ENCODE measurements at places on chromosomes 6 and 20.
A peak's percentile ranks its signal among the peaks of the same experiment; 100 is the strongest.

- DNase-seq = no peak
Observed at GRCh38 chr6:18613319-18613925, 226.3 kb downstream of the RNF144B start.

- no peak for DNase-seq
Observed at GRCh38 chr6:68876792-68877493, 241.9 kb downstream of the ADGRB3 start.

DNA sequence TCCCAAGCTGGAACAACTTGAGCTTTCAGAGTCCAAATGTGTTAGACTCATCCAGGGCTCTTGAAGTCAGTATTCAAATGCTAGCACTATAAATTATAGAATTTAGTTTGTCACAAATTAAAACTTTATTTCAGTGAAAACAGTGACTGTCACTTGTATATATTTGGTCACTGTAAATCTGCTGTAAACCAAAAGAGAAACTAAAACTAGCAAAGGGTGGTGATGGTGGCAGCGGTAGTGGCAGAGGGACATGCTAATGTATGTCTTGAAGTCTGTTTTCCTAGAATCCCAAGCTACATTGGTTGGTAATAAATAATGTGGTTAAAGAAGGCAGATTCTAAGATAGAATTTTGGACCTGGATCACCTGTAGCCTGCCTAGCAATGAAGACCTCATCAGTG lies 140.4 kb upstream of the CENPW start:
- no peak for DNase-seq

GRCh38 chr6:84220809-84221409 lies 6.5 kb downstream of the CEP162 start:
- DNase-seq = no peak

- DNase-seq = no peak
Observed at GRCh38 chr6:165826487-165827189, 163.6 kb upstream of the PDE10A start.

DNA sequence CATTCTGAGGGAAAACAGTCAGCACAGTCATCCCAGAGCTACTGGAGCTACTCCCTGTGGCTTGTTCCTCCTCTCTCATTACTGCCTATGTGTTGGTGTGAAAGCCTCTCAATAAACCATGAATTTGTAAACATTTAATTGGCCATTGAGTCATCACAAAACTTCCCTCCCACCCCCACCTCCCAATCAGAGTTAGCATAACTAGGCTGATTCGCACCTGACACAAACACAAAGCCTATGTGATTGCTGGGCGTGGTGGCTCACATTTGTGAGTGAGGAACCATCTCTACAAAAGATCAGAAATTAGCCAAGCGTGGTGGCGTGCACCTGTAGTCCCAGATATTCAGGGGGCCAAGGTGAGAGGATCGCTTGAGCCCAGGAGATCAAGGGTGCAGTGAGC lies 17.1 kb upstream of the SNTA1 start:
- DNase-seq = no peak

DNA sequence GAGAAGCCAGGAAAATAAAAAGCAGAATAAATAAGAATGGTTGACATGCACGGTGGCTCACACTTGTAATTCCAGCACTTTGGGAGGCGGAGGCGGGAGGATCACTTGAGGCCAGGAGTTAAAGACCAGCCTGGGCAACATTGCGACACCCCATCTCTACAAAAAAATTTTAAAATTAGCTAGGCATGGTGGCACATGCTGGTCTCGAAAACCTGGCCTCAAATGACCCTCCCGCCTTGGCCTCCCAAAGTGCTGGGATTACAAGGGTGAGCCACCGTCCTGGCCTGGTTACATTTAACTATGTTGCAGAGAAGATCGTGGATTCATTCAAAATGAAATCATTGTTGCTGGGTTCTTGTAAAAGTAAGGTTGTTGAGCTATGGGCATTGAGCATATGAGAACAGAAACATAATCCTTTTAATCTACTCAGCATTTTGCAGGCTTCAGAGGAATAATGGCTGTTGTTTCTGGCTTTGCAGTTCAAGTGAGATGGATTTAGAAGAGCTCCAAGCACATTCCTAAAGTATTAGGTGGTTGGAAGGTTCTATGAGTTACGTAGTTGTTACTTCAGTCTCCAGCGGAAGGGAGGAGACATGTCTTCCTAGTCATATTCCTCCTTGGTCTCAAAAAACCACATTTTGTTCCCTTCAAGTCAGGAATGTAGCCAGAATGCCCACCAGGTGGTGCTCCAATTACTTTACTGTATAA lies 45.6 kb upstream of the RAB23 start:
- peak; percentile 55 for DNase-seq

GRCh38 chr6:42452171-42453030 lies 675 bp upstream of the TRERF1 start:
- peak; percentile 65 for DNase-seq

- DNase-seq = no peak
Observed at GRCh38 chr20:19211661-19212468, 577 bp upstream of the SLC24A3 start.

- DNase-seq = no peak
Observed at GRCh38 chr6:15033850-15034203, 212.0 kb upstream of the JARID2 start.

- no peak for DNase-seq
Observed at GRCh38 chr6:1297746-1298145, 14.2 kb upstream of the FOXQ1 start.

DNA sequence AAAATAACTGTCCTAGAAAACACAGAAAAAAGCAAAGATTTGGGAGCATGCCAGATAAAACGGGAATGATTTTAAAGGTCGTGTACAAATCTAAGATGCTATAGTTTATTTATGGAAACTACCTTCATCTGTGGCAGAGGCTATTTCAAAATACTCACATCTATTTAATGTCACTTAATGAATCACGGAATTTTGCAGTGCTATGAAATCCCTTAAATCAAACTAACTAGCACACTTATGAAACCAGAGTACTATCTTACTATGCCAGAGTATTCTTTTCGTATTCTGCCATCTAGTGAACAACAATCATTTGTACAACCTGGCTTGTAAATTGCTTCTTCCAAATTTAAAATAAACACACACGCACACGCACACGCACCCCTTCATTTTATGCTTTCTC lies 77.9 kb upstream of the BMP5 start:
- DNase-seq = no peak

GRCh38 chr6:107941627-107942026 lies 16.4 kb downstream of the SEC63 start:
- no peak for DNase-seq

DNA sequence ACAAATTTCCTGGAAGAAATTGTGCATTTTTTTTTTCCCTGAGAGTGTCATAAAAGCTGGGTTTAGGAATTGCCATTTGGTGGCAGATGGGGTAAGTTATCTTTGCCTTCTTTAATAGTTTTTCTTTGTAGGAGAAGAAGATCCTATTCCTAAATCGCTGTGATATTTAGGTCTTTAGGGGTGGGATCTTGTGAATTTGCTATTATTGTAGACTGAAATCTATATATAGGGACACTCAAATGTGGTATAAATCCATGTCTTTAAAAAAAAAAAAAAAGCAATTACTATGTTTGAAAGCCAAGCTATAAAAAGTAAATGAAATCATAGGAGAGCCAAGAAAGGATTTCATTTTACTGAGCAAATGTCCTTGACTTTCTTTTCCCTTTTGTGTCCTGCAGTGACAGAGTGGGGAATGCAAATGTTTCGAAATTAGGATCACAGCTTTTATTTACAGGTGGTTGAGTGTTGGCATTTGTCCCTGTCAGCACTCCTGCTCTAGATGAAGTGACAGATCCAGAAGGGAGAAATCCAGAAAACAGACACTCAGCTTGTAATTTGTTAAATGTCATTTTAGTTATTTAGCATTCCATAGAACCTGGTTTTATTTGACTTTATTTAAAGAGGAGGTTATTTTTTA lies 29.4 kb downstream of the TIAM2 start:
- no peak for DNase-seq

- DNase-seq = no peak
Observed at GRCh38 chr20:43543138-43543537, 15.7 kb upstream of the SGK2 start.

DNA sequence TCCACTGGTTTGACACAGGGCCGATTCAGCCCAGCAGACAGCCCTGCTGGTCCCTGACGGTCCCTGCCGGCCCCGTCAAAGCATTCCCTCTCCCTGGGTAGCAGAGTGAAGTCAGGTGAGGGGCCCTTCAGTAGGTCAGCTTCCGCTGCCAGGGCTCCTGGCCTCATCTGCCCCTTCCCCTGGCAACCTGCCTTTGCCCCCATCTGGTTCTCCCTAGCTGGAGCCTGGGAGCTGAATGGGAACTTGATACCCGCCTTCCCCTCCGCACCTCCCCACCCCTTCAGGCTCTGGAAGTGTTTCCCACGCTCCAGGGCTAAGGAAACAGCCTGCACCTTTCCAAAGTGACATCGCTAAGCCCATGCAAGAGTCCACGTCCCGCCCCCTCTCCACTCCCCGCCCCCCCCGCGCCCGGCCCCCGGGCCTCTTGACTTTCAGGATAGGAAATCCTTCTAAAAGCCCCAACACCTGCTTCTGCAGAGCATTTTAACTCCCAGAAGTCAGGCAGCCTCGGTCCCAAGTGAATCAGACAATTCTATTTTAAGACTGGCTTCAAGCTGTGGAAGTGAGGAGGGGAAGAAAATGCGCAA lies 53.3 kb downstream of the ISM1 start:
- DNase-seq = no peak

- DNase-seq = no peak
Observed at GRCh38 chr6:140059947-140060346, 685.5 kb upstream of the CITED2 start.

- DNase-seq = no peak
Observed at GRCh38 chr20:31894980-31895675, 24.7 kb downstream of the TTLL9 start.

GRCh38 chr20:49045440-49046086 lies 549 bp upstream of the CSE1L start:
- DNase-seq = peak; percentile 43

GRCh38 chr6:45552536-45552935 lies 174.8 kb upstream of the SUPT3H start:
- DNase-seq = no peak

- DNase-seq = no peak
Observed at GRCh38 chr6:150664091-150664490, 64.4 kb downstream of the PLEKHG1 start.

DNA sequence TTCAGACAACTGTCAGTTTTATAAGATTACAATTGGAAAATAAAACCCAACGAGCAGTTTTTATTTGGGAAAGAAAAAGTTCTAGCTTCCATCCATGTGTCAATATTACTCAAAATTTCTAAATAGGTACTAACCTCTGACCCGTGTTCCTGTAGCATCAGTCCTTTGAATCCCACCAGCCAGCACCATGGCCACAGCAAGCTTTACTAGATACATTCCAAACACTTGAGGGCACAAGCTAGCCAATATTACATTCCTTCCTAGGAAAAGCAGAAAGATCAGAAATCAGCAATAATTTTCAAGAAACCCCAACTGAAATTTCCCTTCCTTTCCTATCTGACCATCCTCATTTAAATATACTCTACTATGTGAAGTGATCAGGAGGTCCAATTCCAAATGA lies 19.2 kb downstream of the ASF1A start:
- DNase-seq = no peak

DNA sequence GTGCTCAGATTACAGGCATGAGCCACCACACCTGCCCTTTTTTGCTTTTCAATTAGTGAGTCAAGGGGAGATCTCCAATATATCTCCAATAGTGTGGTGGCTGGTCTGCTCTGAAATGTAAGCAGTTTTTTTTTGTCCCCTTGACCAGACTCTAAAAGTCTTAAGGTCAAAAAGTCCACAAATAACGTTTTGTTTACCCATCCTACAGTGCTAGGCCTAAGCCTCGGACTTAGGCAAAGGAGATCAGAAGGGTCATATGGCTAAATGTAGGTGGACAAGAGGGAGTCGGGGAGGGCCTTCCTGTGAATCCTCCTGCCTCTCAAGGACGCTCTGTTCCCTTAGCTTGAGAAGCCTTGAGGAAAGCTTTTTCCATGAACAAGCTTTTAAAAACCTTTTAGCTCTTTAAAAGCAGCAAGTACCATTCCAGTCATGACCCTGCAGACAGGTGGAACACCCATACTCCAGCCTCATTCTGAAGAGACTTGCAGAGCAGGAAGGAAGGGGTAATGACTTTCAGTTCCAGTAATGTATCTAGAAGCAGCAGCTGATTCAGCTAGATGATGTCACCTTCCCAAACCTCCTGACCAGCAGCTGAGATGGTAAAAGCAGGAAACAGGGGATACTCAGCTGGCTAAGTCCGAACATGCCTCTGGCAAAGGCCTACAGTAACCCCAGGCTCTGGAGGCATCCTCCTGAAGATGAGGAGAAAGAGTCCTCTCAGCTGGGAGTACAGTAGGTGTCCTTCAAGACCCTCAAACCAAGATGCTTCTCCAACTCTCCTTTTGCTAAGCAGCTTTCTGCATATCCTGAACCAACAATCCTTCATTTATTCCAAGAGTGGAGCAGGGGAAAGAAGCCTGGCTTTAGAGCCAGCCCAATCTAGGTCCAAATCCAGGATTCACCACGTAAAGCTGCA lies 23.6 kb downstream of the BCL2L1 start:
- peak; percentile 25 for DNase-seq

DNA sequence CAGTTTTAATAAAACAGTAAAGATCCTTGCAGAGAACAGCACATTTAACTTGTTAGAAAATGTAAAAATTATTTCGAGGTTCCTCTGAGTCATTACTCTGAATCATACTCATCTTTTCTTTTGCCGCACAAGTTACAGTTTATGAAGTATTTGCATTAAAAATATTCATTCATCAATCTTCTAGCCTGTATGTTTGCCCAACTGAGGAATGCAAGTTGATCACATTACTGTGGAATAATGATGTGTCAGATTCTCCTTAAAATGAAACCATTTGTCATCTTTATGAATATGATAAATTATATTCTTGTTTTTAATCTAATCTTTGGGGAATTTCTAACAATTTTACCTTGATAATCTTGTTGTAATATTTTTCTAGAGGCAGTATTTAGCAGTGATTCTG lies 340.4 kb upstream of the OPRM1 start:
- DNase-seq = no peak

GRCh38 chr6:116994447-116994846 lies 117.4 kb downstream of the RFX6 start:
- no peak for DNase-seq

GRCh38 chr6:43434001-43434840 lies 6.9 kb downstream of the ABCC10 start:
- DNase-seq = no peak

- DNase-seq = no peak
Observed at GRCh38 chr6:139016337-139017213, 12.0 kb upstream of the ABRACL start.
